Activated T-cell treated with anti-CD3 and anti-CD28 coated beads for 48 hours (primary cell): ENCODE measurements at places on chromosomes 4 and X.

GRCh38 chrX:101685923-101686322, 26.3 kb upstream of the ARMCX2 start:
- DNase-seq, result no peak

DNA sequence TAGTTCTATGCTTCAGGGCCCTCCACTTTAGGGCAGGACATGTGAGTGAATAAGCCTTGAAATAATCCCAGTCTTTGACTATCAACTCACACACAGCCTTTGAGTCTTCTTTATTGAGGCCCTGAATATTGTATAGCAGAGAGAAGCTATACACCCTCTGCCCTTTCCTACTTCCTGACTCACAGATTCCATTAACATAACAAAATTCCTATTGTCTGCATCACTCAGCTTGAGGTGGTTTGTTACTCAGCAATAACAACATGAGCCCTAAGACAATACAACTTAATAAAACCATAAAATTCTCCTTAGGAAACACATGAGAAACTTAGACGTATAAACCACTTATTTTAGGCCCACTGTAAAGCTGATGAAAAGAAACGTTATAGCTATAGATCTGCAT, 680.3 kb upstream of the DIAPH2 start:
- no peak for DNase-seq

GRCh38 chr4:153904011-153904410, 115.1 kb upstream of the SFRP2 start:
- no peak for DNase-seq

GRCh38 chr4:112885897-112886296, 163.6 kb upstream of the ANK2 start:
- no peak for DNase-seq

- DNase-seq, result no peak
Observed at GRCh38 chr4:38144031-38144430, 183.8 kb downstream of the PTTG2 start.

GRCh38 chr4:103091601-103092223, 7.9 kb downstream of the BDH2 start:
- no peak for DNase-seq

DNA sequence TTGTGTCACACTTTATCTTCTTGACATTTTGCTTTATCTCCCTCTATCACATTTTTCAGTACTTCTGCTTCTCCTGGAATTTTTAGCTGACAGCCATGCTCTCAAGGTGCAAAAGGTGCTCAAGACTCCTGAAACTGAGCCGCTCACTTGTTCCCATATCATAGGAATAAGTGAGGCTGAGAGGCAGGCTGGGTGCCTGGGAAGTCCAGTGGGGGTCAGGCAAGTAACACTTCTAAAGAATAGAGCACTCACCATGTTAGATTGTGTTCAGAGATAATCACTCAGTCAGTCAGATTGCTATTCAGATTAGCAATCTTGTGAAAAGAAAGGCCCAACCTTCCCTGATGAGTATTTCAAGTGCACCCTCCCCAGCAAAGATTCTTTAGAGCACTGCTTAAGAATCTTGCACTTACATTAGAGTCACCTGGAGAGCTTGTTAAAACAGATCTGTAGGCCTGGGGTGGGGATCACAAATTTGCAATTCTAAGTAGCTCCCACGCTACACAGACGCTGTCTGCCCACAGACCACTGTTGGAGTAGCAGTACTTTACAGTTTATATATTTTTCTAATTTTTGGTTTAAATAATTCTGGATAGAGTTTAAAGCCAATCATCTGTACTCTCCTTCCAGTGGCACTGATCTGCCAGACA, 23.1 kb upstream of the LRAT start:
- no peak for DNase-seq

DNA sequence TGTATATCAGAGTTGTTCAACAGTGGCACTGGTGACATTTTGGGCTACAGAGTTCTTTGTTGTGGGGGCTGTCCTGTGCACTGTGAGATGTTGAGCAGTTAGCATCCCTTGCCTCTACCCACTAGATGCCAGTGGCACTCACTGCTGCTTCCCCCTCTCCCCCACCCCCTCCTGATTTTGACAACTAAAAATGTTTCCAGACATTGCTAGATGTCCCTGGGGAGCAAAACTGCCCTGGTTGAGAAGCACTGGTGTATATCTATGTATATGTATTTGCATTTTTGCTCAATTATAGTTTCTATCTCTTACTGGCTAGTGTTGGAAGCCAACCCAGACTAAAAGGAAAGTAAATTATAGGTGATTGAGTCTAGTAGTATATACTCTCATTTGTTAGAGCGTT, 2.4 kb downstream of the TMEM131L start:
- no peak for DNase-seq

GRCh38 chr4:139389991-139390390, 63.9 kb upstream of the RAB33B start:
- DNase-seq, result no peak
